Mucosa of gallbladder (tissue), 1 donor: ENCODE measurements at places on chromosomes 7 and 10. TPM values are rescaled to one million over a fixed set of nuclear protein-coding genes. Genes with fewer than 3 reads are reported as not detected.

The PLXNA4 gene
- total RNA-seq: 5.8 TPM

The AIMP2 gene
- 20.0 TPM for total RNA-seq

DNA sequence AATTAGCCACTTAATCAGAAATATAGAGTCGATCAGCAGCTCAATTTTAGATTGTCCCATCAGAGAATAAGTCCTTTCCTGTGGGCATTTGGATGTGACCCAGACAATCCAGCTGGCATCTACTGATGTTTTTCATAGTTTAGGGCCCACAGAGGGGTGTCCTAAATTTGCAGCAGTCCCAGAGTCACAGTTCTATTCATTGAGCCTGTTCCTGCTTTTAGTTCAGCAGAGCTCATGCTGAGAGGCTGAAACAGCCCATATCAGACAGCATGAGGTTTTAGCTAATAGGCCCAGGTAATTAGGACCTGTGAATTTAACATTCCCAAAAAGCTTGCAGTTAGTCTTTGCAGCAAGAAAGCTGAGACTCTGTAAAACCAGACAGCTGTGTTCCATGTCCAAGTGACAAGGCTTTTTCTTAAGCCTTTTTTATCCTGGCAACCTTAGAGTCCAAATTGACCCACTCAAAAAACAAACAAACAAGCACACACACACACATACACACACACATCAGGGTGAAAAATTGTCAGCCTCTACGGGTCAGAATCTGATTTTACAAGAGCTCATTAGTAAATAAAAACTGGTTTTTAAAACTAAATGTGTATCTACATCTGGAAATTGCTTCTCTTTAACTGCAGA lies 33.7 kb downstream of the ANKIB1 start:
- no peak for DNase-seq

DNA sequence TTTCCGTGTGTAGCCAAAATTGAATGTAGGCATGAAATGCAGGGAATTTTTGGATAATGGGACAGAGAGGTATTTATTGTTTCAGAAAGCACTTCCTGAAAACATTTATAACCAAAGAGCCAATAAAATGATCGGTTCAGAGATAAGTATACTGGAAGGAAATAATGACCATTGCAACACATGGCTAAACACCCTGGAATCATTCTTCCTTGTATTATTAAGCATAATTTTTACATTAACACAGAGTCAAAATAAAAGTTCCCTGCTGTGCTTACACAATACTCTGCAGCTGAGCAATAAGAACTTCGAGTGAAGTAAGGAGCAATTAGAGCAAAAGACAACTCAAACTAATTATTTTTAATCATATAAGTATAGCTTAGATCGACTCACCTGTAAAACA lies 648.3 kb downstream of the TNS3 start:
- no peak for DNase-seq

GRCh38 chr7:127976056-127976737 lies 55.0 kb downstream of the LRRC4 start:
- peak; percentile 70 for DNase-seq

DNA sequence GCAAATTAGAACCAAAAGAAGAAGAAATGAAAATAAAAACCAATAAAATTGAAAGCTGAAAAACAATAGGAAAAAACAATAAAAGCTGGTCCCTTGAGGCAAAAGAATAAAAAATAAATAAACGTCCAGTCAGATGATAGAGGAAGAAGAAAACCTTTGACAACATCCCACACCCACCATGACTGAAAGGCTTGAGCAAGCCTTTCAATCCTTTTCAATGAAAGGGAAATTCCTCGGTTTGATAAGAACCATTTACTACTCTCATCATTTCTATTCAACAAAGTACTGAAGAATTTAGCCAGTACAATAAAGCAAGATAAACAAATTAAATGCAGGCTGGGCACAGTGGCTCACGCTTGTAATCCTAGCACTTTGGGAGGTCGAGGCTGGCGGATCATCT lies 3.8 kb downstream of the SLC25A40 start:
- no peak for DNase-seq

- DNase-seq: no peak
Observed at GRCh38 chr7:129110258-129110981, 34.1 kb upstream of the TSPAN33 start.

GRCh38 chr10:117718986-117719920 lies 176.7 kb downstream of the EMX2 start:
- no peak for DNase-seq

GRCh38 chr10:86313621-86314041 lies 53.0 kb downstream of the GRID1 start:
- no peak for DNase-seq

GRCh38 chr7:151999424-152000090 lies 25.9 kb upstream of the GALNT11 start:
- DNase-seq: no peak

- DNase-seq: no peak
Observed at GRCh38 chr10:99339077-99339476, 9.9 kb downstream of the CNNM1 start.

GRCh38 chr7:29488977-29489376 lies 74.7 kb upstream of the PRR15 start:
- no peak for DNase-seq

GRCh38 chr10:112622786-112623185 lies 175.8 kb downstream of the VTI1A start:
- no peak for DNase-seq

- no peak for DNase-seq
Observed at GRCh38 chr10:11057994-11058393, 40.3 kb downstream of the CELF2 start.

The EBLN1 gene
- not detected for total RNA-seq

The SFTPA1 gene
- total RNA-seq: 7.0 TPM

DNA sequence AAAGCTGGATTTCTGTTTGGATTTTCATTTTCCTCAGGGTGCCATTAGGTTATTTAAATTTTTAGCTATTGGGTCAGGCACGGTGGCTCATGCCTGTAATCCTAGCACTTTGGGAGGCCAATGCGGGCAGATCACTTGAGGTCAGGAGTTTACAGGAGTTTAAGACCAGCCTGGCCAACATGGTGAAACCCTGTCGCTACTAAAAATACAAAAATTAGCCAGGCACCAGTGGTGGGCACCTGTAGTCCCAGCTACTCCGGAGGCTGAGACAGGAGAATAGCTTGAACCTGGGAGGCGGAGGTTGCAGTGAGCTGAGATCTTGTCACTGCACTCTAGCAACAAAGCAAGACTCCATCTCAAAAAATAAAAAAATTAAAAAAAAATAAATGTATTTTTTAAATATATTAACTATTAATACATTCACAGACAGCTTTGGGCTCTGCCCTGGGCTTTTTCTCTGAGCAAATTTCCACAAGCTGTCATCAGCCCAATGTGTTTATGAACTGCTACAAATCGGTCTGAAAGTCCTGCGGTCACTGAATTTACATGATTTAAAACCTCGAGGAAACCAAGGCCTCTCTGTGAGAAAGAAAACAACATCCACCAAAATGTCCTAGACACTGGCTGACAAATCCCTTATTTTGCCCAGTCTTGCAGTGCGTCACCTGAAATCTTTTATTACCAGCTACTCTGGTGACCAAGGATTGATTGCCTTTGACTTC lies 19.2 kb upstream of the PLEKHS1 start:
- no peak for DNase-seq

The RBP3 gene
- total RNA-seq: not detected

GRCh38 chr7:92622030-92622429 lies 31.8 kb upstream of the FAM133B start:
- DNase-seq: no peak

DNA sequence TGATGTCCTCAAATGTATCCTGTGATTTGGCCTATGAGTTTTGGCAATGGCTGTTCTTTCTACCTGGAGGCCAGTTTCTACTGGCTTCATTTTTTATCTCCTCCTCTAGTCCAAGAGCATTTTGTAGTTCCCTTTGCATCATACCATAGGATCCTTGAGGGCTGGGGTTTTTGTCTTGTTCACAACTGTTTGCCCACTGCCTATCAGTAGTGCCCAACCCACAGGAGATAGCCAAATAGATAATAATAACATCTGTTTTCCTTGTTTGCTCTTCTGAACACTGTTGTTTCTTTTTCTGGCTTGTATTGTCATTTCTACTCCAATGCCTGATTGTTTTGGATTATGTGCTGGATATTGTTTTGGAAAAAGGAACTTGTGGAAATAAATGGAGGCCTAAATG lies 3.4 kb downstream of the CDK1 start:
- DNase-seq: no peak

DNA sequence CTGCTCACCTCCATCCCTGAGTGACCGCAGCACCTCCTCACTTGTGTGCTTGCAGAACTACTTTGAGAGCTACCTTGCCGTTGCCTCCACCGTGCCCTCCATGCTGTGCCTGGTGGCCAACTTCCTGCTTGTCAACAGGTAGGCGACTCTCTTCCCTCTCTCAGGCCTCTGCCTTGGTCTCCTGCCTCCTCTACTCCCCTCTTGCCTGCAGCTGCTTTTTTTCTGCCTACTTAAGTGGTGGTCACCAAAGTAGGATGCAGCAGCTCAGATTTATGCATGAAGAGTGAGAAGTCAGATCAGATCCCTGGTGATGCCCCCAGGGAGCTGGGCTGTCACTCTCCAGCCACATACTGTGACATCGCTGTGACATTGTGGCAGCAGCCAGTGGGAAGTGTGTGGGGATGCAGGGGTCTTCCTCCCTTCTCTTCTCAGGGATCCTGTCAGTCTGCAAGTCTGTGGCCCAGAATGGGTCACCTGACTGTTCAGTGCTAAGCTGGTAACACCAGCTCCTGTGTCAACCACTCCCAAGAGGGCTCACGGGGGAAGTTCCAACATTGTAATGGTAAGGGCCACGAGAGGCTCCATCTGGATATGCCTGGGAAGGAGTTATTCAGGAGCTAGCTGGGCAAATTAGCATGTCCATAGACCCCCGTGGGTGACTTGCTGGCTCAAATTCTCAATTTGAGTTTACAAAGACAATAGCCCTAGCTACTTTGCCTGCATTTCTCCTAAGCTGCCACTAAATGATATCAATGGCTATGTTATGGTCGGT lies 25.3 kb downstream of the SLC29A3 start:
- DNase-seq: no peak
